ENCODE measurements at places on chromosomes 5 and 9. TPM values are rescaled to one million over a fixed set of nuclear protein-coding genes. Genes with fewer than 3 reads are reported as not detected.

DNA sequence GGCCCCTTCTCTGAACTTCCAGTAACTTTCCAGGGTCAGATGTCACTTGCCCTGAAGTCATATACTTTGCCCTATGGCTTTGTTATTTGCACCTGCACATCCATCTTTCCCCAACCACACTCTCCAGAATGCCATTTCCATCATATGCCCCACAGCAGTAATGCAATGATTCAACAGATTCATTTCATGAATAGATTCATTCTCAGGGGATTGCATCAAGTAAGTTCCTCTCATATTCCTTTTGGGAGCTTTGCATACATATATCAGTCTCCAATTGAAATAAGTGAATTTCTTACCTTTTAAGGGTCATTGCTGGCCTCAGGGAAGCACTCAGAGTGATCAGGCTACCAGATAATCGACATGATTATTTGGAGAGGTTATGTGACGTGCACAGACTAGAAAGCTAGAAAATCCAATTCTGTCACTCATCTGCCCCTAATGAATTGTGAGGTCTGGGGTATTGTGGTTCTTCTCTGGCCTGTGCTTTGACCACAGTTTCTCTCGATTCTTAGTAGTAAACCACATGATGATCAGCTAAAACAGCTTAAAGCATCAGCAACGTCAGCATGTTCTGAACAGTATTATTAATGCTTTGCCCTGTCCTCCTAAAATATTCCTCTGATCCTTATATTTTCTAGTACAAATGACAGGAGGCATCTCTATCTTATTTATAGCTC lies 179.9 kb downstream of the ATPSCKMT start:
- no peak for DNase-seq

Gene FAM120A
- total RNA-seq = 99.1 TPM

GRCh38 chr5:80255431-80255810 lies 427 bp downstream of the SERINC5 start:
- no peak for DNase-seq

Gene CARTPT
- total RNA-seq = not detected

DNA sequence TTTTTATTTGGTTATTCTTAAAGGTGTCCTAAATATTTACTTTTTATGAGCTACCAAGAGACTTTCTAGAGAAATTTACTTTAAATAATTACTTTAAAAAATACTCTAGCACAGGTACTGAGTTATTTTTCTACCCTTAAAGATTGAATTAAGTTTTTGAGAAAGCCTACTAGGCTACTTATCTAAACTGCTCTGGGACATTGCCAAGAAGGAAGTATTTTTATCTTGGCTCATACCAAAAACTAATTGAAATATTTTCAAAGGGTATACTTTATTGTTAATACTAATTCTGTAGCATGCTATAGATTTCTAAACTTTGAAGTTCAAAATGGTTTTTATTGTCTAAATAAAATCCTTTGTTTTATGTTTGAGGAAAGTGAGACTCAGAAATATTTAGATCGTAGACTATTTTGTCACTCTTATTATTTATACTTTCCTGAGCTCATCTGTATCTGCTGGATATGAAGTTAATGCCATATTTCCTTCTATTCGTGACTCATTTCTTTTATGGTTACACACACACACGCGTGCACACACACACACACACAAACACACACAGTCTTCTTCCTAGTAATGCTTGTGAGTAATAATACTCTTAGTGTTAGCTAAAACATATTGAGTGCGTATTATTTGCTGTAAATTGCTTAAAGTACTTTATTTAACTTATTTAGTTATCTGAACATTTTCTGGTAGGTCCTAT lies 89.5 kb downstream of the MAN2A1 start:
- no peak for DNase-seq

DNA sequence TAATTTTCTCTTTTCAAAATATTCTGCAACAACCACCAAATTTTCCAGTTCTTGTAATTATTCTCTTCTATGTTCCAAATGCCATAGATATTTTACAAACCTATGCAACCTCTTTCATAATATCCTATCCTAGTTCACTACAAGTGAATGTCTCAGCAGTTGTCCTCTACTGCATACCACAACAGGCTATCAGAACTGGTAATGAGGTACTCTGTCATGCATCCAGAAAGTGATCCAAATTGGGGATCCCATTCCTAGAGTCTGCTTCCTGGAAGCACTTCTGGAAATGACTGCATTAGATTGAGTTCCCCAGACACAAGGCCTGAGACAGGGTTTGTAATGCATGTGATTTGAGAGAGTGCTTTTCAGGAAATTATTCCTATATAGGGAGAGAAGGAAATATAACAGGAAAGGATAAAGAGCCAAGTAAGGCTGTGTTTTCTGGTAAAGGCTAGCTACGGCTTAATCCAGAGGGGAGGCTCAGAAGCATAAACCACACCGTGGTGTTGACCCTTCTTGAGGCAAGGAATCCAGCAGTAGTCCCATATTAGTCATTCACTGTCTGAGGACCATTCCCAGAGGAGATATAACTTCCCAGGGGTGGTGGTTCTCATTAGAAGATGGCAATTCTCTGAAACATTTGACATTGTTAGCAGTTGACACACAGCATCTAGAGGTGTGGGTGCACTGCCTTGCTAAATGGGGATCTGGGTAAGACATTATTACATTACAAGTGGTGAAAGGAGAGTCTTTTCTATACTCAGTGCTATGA lies 80.3 kb upstream of the FST start:
- DNase-seq = no peak

GRCh38 chr9:136656183-136656738 lies 6.5 kb upstream of the EGFL7 start:
- no peak for DNase-seq

DNA sequence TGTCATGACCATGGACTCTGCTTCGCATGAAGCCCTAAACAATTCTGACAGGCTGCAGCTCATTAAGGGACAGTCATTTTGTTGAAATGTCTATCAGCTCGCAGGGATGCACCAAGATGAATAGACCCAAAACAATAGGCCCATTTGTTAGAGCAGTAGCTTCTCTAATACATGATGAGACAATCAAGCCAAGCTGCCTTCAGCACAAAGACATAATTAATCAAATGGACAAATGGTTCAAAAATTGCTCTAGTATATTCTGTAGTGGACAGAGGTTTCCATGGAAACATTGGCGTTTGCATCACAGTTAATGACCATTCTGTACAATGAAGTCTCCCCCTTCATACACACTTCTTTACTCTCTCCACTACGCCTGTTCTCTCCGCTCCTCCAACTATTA lies 274.6 kb downstream of the ANXA1 start:
- no peak for DNase-seq

Gene SPIN1
- total RNA-seq = 20.7 TPM

GRCh38 chr9:75878488-75878860 lies 12.0 kb upstream of the PCSK5 start:
- DNase-seq = no peak

Gene GABRG2
- total RNA-seq = not detected

Gene NKD2
- 0.16 TPM for total RNA-seq

Gene THG1L
- 28.9 TPM for total RNA-seq

GRCh38 chr9:133969681-133970580 lies 22.2 kb downstream of the VAV2 start:
- no peak for DNase-seq

GRCh38 chr5:137561608-137562007 lies 62.5 kb upstream of the SPOCK1 start:
- no peak for DNase-seq

- DNase-seq = no peak
These were observed 8.0 kb upstream of the UBAC1 start for GRCh38 chr9:135969064-135969683.

DNA sequence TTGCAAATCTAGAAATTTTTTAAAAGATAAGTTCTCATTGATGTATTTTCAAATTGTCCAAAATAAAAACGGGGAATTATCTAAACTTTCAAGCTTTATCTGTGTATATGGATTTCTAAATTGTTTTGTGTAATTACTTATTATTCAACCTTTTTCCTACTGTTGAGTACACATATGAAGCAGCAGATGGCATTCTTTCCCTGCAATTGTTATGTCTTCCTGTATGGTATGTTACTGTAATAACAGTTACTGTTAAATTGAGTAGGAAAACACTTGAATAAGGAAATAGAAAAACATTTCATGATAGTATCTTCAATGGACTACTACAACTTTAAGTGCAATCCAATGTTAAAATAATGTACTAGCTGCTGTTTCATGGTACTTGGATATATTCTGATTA lies 124.8 kb downstream of the RANBP17 start:
- DNase-seq = no peak

Gene ZNF608
- 22.0 TPM for total RNA-seq

- no peak for DNase-seq
These were observed 2.1 kb downstream of the ZNF608 start for GRCh38 chr5:124744170-124744971.

DNA sequence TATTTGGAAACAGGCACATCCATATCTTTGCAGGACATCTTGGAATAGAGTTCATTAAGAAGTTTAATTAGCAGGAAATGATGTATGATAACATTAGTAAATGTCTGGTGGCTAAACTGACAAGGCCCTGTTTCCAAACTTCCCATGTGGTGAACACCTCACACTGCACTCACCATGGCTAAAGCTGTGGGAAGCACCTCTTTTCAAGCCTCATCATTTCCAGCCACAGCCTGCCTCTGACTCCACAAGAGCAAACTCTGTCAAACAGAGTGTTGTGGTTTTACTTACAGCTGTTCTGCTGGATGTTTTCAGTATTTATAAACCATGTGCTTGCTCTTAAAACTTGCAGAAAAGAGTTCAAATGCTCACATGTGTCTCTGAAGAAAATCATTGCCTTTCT lies 14.9 kb upstream of the NDUFB6 start:
- DNase-seq = no peak

Gene C5
- total RNA-seq = 3.5 TPM

Gene CCDC152
- total RNA-seq = 6.9 TPM

GRCh38 chr9:69034071-69034470 lies 1.5 kb upstream of the FXN start:
- no peak for DNase-seq

Gene SOX30
- 0.47 TPM for total RNA-seq

DNA sequence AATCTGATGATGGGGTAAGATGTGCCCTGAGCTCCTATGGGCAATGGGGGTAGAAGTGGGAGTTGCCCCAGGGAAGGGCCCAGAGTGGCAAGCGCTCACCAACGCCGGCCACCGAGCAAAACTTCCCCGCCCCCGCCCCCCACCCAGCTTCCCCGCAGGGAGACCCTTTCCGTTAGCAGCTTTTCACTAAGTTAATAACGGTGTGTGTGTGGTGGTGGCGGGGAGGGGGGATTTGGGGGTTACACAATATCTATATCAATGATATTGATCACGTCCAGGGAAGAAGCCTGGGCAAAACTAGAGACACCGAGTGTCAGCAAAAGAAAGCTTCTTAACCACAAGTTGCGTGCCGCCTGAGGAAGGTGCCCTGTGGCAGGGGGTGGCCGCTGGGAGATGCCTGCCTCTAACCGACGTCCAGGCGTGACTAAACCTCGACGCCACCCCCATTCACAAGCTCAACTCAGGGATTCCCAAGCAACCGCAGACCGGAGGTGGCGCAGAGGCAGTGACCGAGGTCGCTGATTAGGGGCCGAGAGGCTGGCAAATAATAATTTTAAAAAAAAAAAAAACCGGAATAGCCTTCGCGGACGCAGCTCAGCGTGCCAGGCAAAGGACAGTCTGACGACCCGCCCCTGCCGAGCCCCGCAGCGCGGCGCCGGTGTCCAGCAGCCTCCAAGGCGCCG lies 222.6 kb downstream of the MEF2C start:
- DNase-seq = no peak

Gene SHISAL2B
- total RNA-seq = not detected

DNA sequence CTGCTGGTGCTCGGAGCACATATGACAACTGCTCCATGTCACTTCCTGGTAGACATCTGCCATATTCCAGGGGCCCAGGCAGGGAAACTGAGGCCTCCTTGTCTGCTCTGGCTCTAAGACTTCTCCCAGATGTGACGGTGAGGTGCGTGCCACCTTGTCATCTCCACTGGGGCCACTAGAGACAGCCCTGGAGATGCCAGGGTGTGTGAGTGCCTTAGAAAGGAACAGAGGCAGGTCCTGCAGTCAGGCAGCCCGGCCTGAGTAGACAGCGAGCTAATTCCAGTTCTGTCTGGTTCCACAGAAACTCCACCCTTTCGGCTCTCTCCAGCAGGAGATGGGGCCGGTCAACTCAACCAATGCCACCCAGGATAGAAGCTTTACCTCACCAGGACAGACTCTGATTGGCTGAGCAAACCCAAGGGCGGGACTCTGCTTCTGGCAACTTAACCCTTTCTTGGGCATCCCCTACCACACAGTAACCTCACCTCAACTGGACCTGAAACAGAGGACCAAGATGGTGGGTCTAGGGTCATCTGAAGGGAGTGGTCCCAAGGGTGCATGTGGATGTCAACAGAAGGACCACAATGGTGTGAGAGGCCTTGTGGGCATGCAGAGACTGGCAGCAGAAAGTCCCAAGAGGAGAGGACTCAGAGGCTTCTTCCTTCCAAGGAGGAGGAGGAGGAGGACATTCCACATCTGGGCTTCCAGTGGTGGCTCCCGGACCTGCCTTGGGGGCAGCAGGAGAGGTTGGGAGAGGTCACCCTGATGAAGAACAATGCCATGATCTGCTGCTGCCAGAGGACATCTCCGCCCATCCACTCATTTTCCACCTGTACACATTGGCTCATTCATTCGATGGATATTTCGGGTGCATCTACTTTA lies 77.7 kb downstream of the RGS3 start:
- no peak for DNase-seq

Gene ADAMTSL2
- not detected for total RNA-seq

DNA sequence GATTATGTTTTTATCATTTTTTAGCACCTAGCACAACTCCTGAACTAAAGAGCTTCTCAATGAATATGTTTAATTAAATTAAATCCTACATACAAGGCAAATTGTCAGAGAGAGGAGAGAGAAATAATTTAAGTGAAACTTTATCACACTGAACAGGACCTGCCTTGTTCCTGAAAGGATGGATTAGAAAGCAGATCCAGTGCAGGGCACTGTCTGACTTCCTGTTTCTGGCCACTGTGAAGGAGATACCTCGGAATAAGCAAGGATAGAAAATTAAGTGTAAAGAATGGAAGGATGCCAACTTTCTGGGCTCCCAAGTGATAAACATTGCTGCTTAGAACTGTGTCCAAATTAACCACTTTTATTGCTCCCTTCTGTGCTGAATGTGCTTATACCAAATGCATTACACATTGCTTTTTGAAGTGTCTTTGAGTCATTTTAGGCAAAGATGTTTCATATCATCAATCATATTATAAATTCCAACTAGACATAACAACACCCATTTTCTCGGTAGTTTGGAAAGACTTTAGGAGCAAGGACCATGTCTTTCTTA lies 89.1 kb upstream of the SPDL1 start:
- DNase-seq = no peak

DNA sequence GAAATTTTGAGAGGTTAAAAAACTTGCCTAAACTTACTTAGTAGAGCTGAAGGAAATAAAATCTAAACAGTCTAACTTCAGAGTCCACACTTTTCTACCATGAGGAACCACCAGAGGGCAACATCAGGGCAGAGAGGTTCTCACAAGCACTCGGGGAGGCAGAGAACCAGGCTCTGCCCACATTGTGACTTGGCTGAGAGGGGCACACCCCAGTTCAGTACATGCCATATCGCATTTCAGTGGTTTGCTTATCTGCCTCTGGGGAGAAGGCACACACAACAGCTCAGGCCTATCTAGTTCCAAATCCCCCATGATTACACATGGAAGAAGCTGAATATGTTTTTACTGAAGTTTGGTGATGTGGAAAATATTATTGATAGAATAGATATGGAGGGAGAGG lies 49.2 kb downstream of the EQTN start:
- DNase-seq = no peak

Gene GABRP
- not detected for total RNA-seq

All from activated B cell treated with CpG ODN at 0.5 μM for 24 hours (primary cell).